ENCODE measurements at places on chromosomes 1 and 21. TPM values are rescaled to one million over a fixed set of nuclear protein-coding genes. Genes with fewer than 3 reads are reported as not detected.

The POFUT2 gene
- total RNA-seq = 39.5 TPM

- DNase-seq = no peak
Measured at GRCh38 chr1:169141356-169141755, 34.9 kb downstream of the ATP1B1 start.

The TCHH gene
- total RNA-seq = not detected

DNA sequence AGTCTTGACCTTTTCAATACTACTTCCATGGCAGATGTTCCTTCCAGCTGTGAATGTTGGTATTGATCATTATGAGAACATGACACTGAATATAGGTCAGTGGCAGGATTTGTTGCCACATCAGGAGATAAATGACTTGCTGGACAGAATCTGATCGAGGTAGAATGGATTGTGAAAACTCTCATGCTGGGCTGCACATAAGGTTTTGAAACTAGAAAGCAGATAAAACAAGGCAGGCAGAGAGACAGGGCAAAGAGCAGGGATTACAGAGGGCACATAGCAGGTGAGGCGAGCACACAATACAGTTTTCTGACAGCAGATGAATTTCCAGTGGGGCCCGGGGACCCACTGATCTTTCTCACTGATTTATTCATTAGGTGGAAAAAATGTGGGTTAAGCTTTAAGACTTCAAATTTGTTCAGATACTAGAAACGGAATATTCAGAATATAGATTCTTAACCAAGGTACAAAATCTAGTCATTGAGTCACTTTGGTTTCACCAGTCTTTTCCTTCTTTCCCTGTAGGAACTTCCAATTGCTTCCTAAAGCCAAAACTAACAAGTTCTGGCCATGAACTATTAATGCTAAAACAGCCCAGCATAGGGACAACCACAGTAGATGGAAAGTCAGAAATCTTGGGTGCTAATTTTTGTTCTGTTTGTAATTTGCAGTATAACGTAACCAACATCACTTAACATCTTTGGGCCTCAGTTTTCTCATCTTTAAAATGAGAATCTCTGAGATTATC lies 296.0 kb upstream of the PTBP2 start:
- DNase-seq = no peak

DNA sequence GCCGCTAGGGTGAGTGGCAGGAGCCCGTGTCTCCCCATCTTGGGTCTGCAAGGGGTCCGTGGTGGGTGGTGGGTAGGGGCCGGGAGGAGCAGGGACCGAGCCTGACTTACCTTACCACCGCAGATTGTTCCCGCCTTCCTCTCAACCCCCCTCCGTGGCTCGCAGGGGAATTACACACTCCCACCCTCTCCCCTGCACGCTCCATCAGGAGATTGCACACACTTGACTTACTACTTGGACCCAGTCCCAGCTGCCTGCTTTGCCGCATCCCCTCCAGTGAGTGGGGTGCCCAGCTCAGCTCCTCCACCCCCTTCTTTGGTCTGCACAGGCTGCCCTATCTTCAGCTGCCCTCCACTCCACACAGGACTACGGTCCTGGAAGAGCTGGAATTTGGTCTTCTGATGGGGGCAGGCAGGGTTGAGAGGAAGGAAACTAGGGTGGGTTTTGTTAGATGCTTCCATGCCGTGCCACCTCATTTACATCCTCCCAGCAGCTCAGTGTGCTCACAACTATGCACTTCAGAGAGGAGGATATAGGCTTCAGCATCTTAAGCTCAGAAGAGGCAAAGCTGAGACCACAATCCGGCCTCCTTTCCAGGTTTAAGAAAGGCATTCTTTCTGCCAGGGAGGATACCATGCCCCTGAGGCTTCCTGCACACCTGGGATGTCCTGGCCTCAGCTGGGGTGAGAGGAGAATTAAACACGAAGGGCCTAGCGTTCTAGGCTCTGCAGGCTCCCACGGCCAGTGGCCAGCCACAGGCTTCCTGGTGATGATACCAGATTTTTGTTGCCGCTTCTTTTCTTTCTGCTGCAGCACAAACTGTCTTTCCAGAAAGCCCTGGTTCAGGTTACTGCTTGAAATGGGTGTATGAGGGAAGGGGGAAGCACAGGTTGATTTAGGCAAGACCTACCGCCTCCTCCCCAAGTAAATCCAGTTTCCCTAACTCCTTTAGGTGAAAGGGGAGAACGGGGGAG lies 2.3 kb downstream of the KCNC4 start:
- DNase-seq = no peak

The CXADR gene
- total RNA-seq = 32.6 TPM

DNA sequence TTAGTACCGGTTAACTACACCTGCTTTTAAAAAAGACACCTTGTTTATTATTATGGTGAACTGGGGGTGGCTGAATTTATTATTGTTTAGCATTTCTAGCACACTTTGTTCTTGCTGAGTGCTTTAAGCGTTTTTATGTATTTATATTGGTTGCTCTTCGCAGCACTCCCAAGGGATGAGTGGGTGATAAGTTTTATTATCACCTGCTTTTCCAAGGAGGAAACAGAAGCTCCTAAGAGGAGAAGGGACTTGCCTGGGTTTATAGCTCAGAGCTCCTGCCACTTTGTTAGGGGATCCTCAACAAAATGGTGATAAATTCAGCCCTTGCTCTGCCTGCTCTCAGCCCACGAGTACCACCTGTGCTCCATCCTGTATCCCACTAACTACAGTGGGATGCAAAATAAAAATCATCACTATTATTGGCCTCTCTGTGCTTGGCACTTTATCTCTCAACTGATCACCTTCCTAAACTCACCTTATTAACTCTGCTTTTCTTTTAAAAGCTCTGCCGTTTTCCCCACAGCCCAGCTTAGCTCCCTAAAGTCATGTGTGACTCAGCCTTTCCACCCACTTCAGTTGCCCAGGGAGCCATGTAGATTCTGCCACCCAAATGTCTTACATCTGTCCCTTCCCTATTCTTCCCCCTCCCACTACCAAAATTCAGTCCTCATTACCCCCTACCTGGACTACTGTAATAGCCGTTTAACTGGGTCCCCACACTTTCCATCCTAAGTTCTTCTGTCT lies 44.5 kb downstream of the BCL9 start:
- no peak for DNase-seq

The OR6N1 gene
- total RNA-seq = not detected

DNA sequence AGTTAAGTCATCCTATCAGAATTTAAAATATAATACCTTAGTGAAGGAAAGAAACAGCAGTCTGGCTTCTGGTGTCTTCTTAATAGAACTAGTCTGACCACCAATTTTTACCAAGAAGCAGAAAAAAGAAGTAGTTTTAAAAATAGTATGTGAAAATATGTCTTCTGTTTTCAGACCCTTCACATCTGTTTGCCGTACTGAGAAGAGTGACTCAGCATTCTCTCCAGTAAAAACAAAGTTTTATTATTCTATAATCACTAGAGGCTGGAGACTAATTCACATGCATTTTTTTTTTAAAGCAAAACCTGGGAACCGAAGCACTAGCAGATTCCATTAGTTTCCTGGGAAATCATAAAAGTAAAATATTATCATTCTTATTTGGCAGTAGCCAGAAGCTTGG lies 163.8 kb downstream of the COL24A1 start:
- no peak for DNase-seq

DNA sequence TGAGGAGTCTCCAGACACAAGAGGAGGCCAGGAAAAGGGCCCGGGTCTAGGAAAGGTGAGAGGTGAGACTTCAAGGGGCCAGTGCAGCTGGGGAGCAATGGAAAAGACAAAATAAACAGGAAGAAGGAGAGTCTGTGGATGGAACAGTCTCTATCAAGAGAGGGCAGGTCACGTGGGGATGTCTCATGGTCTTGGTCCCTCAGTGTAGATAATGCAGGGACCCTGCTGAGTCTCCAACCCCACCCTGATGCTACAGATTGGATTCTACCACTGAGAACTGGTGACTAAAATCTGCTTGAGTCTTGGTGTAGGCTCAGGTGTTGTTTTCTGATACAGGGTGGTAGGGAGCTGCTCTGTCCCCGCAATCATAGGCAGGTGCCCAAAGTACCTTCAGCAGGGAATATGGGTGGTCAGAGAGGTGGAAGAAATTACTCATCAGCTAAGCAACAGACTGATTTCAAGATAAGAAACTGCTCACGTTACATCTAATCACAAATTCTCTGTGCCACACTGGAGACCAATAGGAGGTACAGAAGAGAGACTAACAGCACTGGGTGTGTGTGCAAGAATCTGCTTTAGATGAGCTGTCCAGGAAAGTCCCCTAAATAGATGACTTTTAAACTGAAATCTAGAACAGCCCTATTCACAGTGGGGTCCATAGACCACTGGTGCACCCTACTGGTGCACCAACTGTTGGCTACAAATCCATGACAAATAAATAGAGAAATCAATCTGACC lies 101.5 kb upstream of the TLR5 start:
- DNase-seq = no peak

DNA sequence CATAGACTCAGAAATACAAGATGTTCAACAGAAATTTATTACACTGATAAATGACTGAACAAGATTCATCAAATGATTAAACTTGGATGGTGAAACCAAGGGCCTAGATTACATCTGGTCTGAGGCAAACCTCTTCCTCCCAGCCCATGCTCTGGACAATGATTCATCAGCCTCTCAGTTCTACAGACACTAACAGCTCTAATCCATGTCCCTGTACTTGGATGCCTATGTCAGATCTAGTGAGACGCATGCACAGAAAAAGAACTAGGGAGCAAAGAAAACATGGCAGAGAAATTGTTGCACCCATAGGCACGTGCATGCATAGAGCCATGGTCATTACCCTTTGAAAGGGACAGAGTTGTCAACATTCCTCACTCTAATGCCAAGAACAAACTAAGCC lies 250.1 kb downstream of the KCNH1 start:
- DNase-seq = no peak

DNA sequence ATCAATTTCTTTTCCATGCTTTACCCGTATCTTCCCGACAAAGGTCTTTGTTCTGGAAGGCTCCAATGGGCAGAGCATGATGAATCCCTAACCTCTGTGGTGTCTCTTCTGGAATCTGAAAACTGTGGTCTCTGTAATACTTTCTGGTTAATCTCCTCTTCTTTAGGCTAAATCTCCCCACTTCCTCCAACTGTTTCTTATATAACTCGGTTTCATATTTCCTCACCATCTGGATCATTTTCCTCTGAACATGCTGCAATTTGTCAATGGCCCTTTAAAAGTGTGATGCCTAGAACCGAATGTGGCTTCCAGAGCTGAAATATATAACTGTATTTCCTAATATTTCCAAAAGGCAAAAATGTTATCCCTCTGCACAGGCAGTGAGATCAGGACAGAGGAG lies 66.1 kb downstream of the ALG14 start:
- DNase-seq = no peak

GRCh38 chr1:233277637-233278606 lies 17.6 kb downstream of the PCNX2 start:
- no peak for DNase-seq

DNA sequence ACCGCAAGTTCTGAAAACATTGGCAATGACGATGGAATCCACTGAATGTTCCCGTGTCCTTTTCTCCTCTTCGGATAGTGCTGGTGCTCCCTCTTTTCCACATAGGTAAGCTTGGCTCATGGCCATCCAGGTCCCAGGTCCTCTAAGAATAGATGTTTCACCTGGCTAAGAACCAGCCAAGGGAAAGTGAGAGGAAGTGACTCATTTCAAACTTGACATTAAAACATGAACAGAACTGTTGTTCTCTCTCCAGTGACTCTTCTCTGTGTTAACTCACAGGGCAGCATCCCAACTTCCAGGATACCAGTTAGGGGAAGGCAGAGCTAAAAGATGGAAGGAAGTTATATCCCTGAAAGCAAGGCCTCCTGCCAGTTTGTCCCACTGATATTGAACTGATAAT lies 493.8 kb upstream of the CHRM3 start:
- no peak for DNase-seq

DNA sequence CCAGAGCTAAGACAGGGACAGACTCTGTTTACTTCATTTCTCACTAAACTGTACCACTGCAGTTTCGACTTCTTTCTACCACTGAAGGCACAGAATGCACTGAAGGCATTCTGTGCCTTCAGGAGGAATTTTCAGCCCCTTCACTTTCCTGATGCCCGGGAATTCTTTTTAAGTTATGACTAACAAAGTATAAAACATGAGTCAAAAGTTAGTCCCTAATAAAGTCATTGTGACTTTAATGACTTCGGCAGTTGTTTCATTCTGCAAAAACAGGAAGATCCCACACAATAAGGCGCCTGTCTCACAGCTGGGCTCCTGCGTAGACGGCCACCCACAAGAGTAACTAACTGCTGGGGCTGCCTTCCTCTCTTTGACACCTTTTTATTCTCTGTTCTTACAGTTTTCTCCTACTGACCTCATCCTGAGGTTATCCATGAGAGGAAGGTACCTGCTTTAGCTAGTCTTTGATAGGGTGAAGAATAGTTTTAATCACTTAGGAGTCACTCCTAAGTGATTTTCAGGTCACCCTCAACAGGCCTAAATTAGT lies 183.9 kb upstream of the SGIP1 start:
- no peak for DNase-seq

The RCSD1 gene
- total RNA-seq = 3.0 TPM

DNA sequence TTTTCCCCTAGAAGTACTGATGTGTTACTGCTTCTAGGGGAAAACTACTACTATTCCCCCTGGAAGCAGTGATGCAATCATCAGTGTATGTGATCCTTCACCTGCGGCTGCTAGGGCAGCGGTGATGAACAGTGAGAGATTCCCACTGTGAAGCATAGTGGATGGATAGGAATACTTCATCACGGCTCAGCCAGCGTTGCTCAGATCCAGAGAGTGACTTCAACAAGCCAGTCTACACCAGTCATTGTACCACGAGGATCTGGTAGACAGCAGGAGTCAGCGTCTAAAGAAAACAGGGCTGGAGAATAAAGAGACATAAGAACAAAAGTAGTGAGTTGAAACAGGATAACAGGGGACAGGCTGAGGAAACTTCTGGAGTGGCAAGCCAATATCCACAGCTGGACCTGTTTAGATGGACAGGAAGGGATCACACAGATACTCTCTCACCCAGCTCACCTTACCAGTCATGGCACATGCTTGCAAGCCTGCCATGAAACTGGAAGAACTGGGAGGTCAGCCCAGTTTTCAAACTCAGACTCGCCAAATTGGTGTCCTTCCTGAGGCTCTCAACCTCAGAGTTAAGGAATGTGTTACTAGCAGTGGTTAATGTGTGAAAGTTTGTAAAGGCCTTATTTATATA lies 42.4 kb upstream of the LRRC52 start:
- no peak for DNase-seq

DNA sequence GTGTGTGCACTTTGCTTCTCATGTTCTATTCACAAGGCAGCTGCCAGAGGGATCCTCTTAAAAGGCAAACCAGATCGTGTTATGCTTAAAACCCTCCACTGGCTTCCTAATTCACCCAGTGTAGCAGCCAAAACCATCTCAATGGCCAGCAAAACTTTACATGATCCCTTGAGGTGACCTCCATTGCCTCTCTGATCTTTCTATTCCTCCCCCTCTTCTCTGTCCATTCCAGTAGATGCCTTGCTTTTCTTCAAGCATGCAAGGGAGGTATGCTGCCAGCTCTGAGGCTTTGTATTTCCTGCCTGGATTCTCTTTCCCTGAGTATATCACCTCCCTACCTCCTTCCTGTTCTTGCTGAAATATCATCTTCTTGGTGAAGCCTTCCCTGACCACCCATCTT lies 93.2 kb upstream of the KCNK2 start:
- no peak for DNase-seq

The LRRIQ3 gene
- 0.35 TPM for total RNA-seq

Measured in neural crest cell (in vitro differentiated cells).